Endothelial cell of umbilical vein (primary cell): ENCODE measurements at places on chromosomes 4 and X. TPM values are rescaled to one million over a fixed set of nuclear protein-coding genes. Genes with fewer than 3 reads are reported as not detected.
A peak's percentile ranks its signal among the peaks of the same experiment; 100 is the strongest.

The NMU gene
- 1.4 and 1.6 TPM in 2 replicates for polyA plus RNA-seq

The EDA gene
- polyA plus RNA-seq = 0.29 and 0.37 TPM in 2 replicates

The PPEF2 gene
- polyA plus RNA-seq = 0.23 TPM in 1 of 2 replicates, not detected in the other

The GAGE2A gene
- not detected in 2 replicates for polyA plus RNA-seq

The MAGEB10 gene
- not detected in 2 replicates for polyA plus RNA-seq

The ARFIP1 gene
- 7.1 and 10.0 TPM in 2 replicates for polyA plus RNA-seq

- no peaks in the 10 kb centered on the region for H3K27me3 ChIP-seq
- DNase-seq = no peak
- H3K4me1 ChIP-seq = peaks cover 19% of the 10 kb centered on the region
- no peak overlapping the region for H3K4me3 ChIP-seq
- H3K27ac ChIP-seq = no peak overlapping the region
- H3K36me3 ChIP-seq = no peaks in the 10 kb centered on the region
Measured at GRCh38 chr4:185280608-185281007, 71.2 kb downstream of the SNX25 start.

DNA sequence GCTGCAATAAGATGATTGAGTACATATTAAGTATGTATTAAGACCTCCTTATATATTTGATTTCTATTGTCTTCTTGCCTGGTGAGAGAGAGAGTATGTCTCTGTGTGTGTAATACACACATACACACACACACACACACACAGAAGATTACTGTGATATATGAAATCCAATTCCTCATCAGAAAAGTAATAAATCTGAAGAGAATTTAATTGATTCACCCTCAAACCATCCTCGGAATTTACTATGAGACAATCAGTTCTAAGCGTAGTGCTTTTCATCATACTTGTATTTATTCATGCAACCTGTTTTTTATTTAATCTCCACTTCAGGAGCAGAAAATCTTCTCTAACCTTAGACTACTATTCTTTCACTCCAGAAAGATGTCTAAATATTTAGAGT is 62.3 kb upstream of the TLL1 start:
- no peaks in the 10 kb centered on the region for H3K4me1 ChIP-seq
- H3K36me3 ChIP-seq = no peaks in the 10 kb centered on the region
- no peaks in the 10 kb centered on the region for H3K27me3 ChIP-seq
- H3K4me3 ChIP-seq = no peak overlapping the region
- DNase-seq = no peak
- H3K27ac ChIP-seq = no peak overlapping the region

- no peak overlapping the region for H3K27ac ChIP-seq
- DNase-seq = no peak
- peaks cover 29% of the 10 kb centered on the region for H3K4me1 ChIP-seq
- H3K4me3 ChIP-seq = no peak overlapping the region
- no peaks in the 10 kb centered on the region for H3K27me3 ChIP-seq
Measured at GRCh38 chr4:123990310-123990870, 593.8 kb downstream of the SPRY1 start.

GRCh38 chr4:182139491-182139890 is 103.7 kb upstream of the TENM3 start:
- no peaks in the 10 kb centered on the region for H3K36me3 ChIP-seq
- no peak overlapping the region for H3K27ac ChIP-seq
- no peak for DNase-seq
- peaks cover 36% of the 10 kb centered on the region for H3K27me3 ChIP-seq

- no peaks in the 10 kb centered on the region for H3K27me3 ChIP-seq
- H3K36me3 ChIP-seq = no peaks in the 10 kb centered on the region
- no peak for DNase-seq
- peaks cover 2% of the 10 kb centered on the region for H3K4me1 ChIP-seq
- no peak overlapping the region for H3K27ac ChIP-seq
- no peak overlapping the region for H3K4me3 ChIP-seq
Measured at GRCh38 chrX:130179170-130179569, 7.4 kb downstream of the RAB33A start.

DNA sequence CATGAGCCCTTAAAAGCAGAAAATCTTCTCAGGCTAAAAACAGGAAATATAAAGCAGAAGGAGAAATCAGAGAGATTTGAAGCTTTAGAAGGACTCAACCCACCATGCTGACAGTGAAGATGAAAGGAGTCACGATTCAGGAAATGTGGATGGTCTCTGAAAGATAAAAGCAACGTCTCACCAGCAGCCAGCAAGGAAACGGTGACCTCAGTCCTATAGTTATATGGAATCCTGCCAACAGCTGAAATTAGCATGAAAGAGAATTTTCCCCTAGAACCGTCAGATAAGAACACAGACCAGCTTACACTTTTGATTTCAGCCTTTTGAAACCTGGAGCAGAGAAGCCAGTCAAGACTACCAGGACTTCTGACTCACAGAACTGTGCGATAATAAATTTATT is 715.7 kb upstream of the HTR2C start:
- no peak overlapping the region for H3K27ac ChIP-seq
- no peaks in the 10 kb centered on the region for H3K27me3 ChIP-seq
- H3K36me3 ChIP-seq = no peaks in the 10 kb centered on the region
- DNase-seq = no peak

DNA sequence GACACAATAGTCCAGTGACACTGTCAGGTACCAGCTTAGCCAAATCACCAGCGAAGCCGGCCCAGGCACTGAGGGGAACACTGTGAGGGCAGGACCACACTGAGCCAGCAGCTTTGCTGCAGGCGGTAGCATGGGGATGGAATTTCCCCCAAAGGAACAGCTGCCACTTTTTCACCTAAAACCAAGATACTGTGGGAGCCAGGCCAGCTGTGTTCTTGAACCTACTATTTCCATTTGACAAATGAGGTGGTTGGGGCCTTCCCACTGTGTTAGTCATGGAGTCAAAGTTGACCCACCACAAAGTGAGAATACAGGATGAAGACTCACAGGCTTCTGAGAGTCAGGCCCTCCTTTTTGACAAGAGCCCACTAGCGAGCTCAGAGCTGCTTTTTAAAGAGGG is 70.7 kb upstream of the SH3RF1 start:
- H3K4me1 ChIP-seq = no peaks in the 10 kb centered on the region
- H3K27ac ChIP-seq = no peak overlapping the region
- no peak overlapping the region for H3K4me3 ChIP-seq
- no peaks in the 10 kb centered on the region for H3K36me3 ChIP-seq
- peaks cover under 1% of the 10 kb centered on the region for H3K27me3 ChIP-seq
- no peak for DNase-seq

DNA sequence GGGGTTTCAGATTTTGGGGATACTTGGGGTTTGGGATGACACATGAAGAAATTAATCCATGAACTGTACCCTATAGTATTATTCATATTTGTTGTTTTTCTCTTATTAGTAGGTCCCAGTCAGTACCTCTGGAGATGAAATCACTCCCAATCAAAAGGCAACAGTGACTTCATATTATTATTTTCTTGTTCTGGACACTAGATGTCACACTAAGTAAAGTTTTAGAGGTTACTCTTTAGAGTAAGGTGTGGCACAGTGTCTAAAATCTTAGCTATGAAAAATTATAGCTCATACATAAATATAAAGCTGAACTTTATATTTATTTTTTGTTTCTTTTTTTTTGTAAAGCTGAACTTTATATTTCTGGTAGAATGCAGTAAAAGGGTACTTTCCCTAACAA is 35.1 kb downstream of the FAM114A1 start:
- H3K27me3 ChIP-seq = no peaks in the 10 kb centered on the region
- H3K4me3 ChIP-seq = no peak overlapping the region
- no peaks in the 10 kb centered on the region for H3K4me1 ChIP-seq
- peaks cover 16% of the 10 kb centered on the region for H3K36me3 ChIP-seq
- H3K27ac ChIP-seq = no peak overlapping the region

DNA sequence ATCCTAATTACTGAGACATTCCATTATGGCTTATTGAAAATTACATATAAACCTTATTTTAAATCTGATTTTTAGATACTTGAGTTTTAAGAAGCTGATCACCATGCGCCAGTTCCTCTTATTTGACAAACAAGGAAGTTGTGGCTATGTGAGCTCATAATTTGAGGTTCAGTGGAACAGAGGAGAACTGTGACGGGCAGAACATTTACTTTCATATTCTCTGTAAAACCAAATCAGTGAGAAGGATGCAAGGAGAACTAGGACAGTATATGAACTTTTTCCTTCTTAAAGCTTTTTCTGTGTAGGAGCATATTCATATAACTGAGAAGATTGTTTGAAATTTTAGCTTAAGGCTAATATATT is 25.3 kb downstream of the STIM2 start:
- no peaks in the 10 kb centered on the region for H3K27me3 ChIP-seq
- no peak for DNase-seq
- H3K4me1 ChIP-seq = no peaks in the 10 kb centered on the region
- H3K36me3 ChIP-seq = no peaks in the 10 kb centered on the region
- H3K4me3 ChIP-seq = no peak overlapping the region
- H3K27ac ChIP-seq = no peak overlapping the region

DNA sequence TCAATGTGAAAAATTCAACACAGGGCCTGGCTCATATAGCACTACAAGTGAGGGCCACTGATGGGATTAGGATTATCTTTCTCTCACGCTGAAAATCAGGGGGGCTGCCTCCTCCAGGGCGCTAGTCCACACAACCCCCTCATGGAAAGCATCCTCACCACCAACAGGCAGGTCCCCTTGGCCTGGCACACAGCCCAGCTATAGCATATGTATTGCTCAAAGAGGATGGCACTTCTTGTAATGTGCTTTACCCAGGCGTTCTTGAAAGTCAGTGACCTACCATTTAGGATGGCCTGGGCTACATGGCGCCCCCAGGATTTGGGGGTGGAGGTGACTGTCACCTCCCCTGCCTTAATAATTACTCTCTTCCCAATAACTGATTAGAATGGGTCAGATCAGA is 71.0 kb upstream of the LSM6 start:
- H3K4me1 ChIP-seq = no peaks in the 10 kb centered on the region
- no peak for DNase-seq
- H3K4me3 ChIP-seq = no peak overlapping the region
- H3K27ac ChIP-seq = no peak overlapping the region
- H3K36me3 ChIP-seq = no peaks in the 10 kb centered on the region

DNA sequence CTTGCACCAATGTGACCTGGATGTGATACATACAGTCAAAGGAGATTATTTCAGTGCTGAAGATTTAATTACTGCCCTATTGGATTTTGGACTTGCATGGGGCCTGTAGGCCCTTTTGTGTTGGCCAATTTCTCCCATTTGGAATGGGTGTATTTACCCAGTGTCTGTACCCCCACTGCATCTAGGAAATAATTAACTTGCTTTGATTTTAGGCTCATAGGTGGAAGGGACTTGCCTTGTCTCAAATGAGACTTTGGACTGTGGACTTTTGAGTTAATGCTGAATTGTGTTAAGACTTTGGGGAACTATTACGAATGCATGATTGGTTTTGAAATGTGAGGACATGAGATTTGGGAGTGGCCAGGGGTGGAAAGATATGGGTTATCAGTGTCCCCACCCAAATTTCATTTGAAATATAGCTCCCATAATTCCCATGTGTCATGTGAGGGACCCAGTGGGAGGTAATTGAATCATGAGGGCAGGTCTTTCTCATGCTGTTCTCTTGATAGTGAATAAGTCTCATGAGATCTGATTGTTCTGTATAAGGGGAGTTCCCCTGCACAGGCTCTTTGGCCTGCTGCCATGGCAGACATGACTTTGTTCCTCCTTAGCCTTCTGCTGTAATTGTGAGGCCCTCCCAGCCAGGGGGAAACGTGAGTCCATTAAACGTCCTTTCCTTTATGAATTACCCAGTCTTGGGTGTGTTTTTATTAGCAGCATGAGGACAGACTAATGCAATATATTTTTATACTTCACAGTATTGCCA is 362.2 kb upstream of the SPANXN4 start:
- no peaks in the 10 kb centered on the region for H3K36me3 ChIP-seq
- DNase-seq = no peak
- no peak overlapping the region for H3K4me3 ChIP-seq

DNA sequence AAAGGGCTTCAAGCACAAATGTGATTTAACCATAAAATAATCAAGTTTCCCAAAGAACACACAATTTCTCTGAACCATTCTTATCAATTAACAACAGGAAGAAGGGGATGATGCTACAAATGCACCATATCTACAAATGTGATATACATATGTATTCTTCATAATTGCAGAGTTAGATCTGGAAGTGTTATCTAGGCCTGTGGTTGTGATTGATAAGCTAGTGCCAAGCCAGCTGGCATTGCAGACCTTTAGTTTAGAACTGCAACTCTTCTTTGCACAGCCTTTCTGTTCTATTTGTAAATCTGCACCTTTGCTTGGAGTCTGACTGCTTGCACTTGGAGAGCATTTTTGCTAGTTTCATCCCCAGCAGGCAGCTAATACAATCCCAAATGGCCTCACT is 145.5 kb upstream of the NPY2R start:
- DNase-seq = no peak
- H3K27ac ChIP-seq = no peak overlapping the region
- no peak overlapping the region for H3K4me3 ChIP-seq
- H3K27me3 ChIP-seq = no peaks in the 10 kb centered on the region

DNA sequence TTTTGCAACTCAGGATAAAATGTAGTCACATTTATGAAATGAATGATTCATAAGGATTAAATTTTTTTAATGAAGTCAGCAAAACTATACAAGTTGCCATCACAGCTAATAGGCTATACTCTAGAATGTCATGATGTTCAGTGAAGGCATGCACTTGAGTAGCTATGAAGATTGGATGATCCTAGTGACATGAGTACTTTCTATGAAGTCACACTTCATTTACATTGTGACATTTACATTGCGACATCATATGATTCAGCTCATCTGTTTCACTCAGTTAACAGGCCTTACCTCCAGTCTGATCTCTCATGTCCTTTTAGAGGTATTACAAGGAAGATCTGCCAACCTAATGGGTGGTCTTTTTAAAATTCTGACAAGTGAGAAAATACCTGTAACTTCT is 82.7 kb upstream of the FGF13 start:
- DNase-seq = no peak
- H3K27me3 ChIP-seq = no peaks in the 10 kb centered on the region
- no peaks in the 10 kb centered on the region for H3K4me1 ChIP-seq
- no peaks in the 10 kb centered on the region for H3K36me3 ChIP-seq
- no peak overlapping the region for H3K27ac ChIP-seq
- no peak overlapping the region for H3K4me3 ChIP-seq

- no peak for DNase-seq
- H3K36me3 ChIP-seq = no peaks in the 10 kb centered on the region
- no peak overlapping the region for H3K4me3 ChIP-seq
- H3K27me3 ChIP-seq = no peaks in the 10 kb centered on the region
- no peak overlapping the region for H3K27ac ChIP-seq
Measured at GRCh38 chr4:37388681-37389365, 144.3 kb downstream of the NWD2 start.

GRCh38 chr4:140238351-140239056 is 84.5 kb upstream of the MAML3 start:
- H3K27ac ChIP-seq = no peak overlapping the region
- peak; percentile 29 for DNase-seq
- H3K36me3 ChIP-seq = no peaks in the 10 kb centered on the region
- peaks cover 43% of the 10 kb centered on the region for H3K4me1 ChIP-seq
- H3K27me3 ChIP-seq = no peaks in the 10 kb centered on the region

GRCh38 chrX:154443992-154444754 is at the start of gene FAM50A:
Gene FAM50A (plus strand): TSS chrX:154444141. CDS start chrX:154444236, 95 bp downstream.
- H3K27me3 ChIP-seq = no peaks in the 10 kb centered on the region
- peaks cover 39% of the 10 kb centered on the region for H3K36me3 ChIP-seq
- H3K27ac ChIP-seq = peak within 1 kb of the TSS; percentile 63
- peak within 1 kb of the TSS; percentile 69 for H3K4me3 ChIP-seq
